ENCODE measurements at places on chromosomes 1 and 21.

GRCh38 chr1:56617141-56617540 is 28.0 kb upstream of the PRKAA2 start:
- DNase-seq = no peak

- no peak for DNase-seq
These were observed at the start of gene RPTN for GRCh38 chr1:152159144-152159543. Gene RPTN (minus strand): TSS chr1:152159228. CDS start chr1:152157889, 1,339 bp downstream.

- peak; percentile 59 for DNase-seq
These were observed 90.8 kb downstream of the PLXNA2 start for GRCh38 chr1:208153386-208153785.

DNA sequence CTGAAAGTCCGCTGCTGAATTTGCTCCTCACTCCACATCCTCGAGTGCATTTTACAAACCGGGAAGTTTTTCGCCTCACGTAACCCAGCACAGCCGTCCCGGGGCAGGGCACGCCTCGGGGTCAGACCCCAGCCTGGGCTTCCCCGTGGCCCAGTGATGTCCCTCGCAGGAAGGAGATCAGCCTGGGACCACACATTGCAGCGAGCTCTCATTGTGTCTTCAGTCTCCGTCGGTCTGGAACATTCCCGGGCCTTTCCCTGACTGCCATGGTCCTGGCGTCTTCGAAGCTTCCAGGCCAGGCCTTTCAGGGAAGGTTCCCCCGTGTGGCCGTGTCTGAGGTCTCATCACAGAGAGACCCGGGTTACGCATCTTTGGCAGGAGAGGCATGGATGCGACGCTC is 43.5 kb downstream of the MORN1 start:
- DNase-seq = no peak

- no peak for DNase-seq
These were observed 3.0 kb upstream of the ACKR1 start for GRCh38 chr1:159201642-159202041.

DNA sequence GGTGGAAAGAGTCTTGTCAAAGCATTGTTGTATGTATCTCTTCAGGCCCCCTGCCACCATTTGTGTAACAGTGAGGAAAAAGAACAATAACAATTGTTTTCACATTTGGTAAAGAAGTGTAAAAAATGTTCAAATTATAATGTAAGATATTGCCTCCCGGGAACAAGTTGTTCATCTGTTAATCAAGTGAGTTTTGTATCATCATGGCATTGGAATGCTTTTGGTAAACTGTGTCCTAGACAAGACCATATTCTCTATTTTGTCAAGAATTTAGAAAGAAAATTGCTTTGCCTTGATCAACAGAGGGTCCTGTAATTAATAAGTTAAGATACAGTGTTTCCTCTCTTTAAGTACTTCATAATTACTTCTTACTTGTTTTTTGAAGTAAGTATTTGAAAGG is 692.0 kb upstream of the NR5A2 start:
- no peak for DNase-seq

- DNase-seq = no peak
These were observed 424.4 kb upstream of the NFIA start for GRCh38 chr1:60657926-60658325.

GRCh38 chr1:204799630-204800029 is 71.0 kb upstream of the NFASC start:
- no peak for DNase-seq

- peak; percentile 47 for DNase-seq
These were observed 18.4 kb downstream of the MTX1 start for GRCh38 chr1:155226910-155227260.

DNA sequence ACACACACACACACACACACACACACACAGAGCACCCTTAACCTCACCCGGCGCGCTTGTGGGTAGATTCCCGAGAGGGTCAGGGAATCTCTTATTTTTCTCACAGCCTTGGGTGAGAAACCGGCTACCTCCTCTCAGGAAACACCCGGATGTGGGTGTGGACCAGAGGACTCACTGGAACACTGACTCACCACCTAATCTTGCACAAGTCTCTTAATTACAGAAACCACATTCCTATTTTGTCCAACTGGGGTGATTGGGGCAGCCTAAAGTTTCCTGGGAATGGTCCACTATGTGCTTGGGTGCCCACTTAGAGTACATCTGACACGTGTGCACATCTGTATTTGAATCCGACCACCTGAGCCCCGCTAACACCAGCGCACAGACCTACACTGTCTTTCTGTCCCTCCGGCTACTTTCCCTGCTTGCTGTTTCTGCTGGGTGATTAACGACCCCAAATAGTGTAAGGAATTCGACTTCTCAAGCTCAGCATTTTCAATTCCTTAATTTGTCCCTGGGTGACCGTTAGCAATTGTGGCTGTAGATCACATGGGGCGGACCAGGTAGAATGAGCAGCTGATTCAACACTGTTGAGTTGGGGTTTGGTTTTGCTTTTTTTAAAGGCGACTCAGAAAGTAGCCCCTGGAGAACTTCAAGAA is 14.0 kb upstream of the TBX15 start:
- DNase-seq = no peak

DNA sequence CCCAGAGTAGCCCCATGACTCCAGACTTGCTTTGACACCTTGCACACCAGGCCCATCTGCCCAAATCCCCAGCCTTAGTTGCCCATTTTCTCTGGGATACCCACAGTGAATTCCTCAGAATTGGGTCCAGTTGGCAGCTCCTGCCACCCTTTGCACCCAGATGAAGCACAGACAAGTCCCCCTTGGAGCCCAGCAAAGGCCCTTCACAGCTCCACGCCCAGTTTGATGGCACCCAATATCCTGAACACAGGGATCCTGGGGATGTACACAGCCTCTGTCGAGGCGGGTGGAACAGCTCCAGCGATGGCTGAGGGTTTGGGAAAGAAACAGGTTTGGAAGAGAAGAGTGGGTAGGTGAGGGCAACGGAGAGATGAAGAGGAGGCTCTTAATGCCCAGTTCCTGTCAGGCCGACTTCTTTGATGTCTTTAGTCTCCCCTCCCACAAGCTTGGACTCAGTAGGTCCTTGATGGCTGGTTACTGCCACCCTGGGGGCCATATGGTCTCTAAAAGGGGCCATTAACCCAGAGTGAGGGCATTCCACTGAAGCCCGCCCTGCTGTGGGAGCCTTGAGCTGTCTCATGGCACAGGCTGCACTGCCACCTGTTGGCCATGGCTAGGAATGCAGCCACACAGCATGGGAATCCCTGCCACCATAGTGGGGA is 21.7 kb downstream of the TMEM53 start:
- DNase-seq = peak; percentile 56

DNA sequence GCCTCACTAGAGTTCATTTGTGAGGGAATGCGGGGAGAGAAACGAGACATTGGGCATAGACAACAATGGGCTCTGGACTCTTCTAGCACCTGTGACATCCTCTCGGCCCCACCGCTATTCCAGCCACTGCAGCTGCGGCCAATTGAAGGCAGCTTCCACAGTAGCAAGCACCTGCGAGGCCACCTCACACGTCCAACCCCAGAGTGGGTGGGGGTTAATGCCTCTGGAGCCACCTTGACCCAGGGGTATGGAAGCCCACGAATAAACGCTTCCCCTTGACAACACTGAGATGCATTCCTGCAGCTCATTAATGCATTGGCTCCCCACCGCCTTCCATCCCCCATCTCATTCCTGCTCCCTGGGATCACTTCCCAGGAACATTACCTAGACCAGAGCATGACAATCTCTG is 104.4 kb downstream of the GLIS1 start:
- no peak for DNase-seq

- DNase-seq = no peak
These were observed 493 bp upstream of the ELOA start for GRCh38 chr1:23742670-23743286.
